ENCODE measurements at places on chromosomes 5 and 9.

DNA sequence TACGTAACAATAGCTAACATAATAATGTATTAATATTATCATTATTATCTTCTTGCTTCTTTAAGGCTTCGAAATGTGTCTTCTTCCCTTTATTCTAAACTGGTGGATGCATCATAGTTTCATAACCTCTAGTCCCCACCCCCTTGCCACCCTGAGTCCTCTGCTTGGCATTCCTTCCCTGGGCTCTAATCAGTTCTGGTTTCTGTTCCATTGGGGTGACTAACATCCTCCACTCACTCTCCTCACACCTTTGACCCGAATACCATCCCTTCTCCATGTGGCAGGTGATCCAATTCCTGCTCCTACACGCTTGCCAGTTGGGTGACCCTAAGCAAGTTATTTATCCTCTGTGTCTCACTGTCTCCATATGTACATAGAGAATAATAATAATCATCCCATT lies 286.1 kb downstream of the TRPM3 start:
- no peak for ATAC-seq

DNA sequence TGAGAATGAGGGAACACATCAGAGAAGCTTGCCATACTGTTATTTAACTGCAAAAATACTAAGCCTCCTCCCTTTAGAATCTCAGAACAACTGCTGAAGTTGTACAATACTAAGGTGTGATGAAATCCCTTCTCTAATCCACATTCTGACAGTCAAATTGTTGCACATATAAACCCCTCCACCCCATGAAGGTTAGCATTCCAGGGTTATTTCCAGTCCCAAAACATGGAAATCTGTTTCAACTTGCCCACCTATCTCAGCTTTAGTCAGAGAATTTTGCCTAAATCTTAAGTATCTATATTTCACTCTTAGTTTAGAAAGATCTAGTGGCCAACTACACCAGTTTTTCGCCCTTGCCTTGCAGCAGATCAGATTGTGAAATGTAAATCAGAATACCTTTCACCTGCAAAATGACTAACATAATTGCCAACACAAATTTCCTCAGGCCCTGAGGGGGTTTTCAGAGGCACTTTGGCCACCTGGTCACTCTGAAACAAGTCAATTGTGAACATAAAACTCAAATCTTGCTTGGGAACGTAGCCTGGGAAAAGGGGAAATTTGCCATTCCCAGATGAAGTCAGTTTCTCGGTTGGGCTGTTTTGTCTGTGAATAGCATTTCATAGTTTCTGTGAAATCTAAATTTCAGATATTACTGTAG lies 93.9 kb downstream of the EFNA5 start:
- ATAC-seq, result no peak

DNA sequence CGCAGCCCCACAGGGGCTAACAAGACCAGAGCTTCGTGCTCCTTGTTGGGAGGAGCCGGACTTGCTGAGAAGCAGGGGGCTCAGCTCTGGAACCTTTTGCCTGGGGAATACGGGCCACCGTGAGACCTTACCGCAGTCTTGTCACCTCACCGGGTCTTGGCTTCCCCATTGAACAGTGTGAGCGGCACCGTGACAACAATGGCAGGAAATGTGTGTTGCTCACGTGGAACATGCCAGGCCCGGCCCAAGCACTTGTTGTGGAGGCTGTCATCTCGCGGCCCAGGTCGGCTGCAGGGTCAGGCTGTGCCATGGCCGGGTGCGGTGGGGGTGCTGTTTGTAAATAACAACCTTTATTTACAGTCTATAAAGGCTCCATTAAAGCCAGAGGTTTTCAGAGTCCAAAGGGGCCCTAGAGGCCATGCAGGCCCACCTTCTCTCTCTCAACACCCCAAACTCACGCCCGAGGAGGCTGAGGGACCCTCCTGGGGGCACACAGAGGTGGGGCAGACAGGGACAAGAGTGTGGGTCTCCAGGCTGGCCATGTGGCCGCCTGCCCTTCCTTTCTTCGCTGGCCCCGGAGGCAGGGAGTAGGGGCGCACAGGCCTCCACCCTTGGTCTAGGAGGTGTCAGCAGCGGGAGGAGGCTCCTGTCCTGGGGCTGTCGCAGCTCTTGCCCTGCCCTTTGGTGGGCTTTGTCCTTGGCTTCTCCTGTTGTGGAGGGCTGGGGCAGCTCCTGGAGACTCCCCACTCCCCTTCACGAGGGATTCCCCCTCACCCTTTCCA lies 79.7 kb downstream of the TSPAN17 start:
- no peak for ATAC-seq

GRCh38 chr9:76605321-76605900 lies 146.4 kb downstream of the GCNT1 start:
- ATAC-seq, result no peak

- no peak for ATAC-seq
Observed at GRCh38 chr9:114285166-114285867, 37.6 kb upstream of the ORM1 start.

DNA sequence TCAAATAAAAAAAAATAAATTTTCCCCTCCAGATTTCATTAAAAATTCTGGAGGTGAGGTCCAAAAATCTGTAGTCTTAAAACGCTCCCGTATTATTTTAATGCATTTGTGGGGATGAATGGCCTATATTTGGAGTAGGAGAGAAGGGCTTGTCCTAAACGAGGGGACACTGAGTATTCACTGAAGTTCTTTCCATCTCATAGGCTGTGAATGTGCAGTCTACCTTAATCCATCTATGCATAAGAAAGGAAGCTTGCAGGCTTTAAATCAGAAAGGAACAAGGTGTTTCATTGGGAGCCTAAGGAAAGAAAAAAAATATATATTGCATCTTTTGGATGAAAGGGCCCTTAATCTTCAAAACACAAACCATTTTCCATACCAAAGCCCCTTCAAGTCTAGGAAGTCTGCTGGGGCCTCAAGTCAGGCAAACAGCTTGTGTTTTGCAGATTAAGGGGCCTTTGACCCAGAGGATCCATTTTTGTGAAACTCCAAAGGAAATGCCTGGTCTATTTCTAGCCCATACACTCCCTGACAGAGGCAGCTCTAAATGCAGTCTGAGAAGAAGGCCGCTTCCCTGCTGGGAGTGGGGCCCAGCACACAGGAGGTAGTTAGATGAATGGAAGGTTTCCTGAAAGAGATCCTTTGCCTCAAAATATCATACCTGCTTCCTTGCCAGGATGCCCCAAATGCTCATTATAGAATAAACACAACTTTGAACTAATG lies 35.6 kb downstream of the BRINP1 start:
- ATAC-seq, result no peak

DNA sequence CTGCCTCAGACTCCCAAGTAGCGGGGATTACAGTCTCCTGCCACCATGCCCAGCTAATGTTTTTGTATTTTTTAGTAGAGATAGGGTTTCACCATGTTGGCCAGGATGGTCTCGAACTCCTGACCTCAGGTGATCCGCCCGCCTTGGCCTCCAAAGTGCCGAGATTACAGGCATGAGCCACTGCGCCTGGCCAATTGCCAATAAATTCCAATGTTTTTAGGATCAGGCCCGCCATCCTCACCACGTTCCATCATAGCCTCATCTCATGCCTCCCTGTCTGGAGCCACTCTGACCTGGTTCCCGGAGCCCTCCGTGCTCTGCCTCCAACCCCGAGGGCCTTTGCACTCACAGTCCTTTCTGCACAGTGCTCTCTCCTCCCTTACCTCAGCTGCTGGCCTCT lies 71.5 kb upstream of the RAPGEF1 start:
- ATAC-seq, result no peak

- no peak for ATAC-seq
Observed at GRCh38 chr5:39494534-39494933, 69.8 kb upstream of the DAB2 start.

GRCh38 chr5:43567967-43568366 lies 11.1 kb upstream of the PAIP1 start:
- no peak for ATAC-seq

DNA sequence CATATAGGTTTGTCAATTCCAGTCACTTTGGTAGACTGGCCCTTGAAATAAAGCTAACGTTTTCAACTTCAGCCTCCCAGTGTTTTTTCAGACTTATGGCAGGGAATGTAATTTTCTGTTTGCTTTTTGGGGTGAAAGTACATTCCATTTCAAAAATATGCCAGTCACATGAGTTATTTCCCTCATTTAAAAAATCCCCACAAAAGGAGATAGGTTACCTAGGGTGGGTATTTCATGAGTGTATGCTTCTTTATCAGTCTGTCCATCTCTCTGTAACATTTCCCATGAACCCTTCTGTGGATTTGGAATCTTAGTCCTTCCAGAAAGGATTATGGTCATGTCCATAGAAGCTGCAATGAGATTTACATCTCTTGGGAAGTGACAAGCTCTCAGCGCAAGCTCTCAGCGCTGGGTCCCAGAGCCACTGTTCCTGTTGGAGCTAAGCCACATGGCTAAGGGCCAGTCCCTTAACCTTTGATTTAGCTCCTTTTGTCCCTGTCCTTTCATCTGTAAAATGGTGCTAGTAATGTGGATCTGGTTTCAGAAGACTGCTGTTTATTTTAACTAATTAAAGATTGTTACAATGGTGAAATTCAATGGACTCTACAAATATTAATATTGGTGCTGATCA lies 294.9 kb downstream of the NR3C1 start:
- ATAC-seq, result no peak

GRCh38 chr5:120813551-120813950 lies 349.5 kb downstream of the PRR16 start:
- ATAC-seq, result no peak

GRCh38 chr5:175894793-175895192 lies 23.4 kb downstream of the CPLX2 start:
- no peak for ATAC-seq

DNA sequence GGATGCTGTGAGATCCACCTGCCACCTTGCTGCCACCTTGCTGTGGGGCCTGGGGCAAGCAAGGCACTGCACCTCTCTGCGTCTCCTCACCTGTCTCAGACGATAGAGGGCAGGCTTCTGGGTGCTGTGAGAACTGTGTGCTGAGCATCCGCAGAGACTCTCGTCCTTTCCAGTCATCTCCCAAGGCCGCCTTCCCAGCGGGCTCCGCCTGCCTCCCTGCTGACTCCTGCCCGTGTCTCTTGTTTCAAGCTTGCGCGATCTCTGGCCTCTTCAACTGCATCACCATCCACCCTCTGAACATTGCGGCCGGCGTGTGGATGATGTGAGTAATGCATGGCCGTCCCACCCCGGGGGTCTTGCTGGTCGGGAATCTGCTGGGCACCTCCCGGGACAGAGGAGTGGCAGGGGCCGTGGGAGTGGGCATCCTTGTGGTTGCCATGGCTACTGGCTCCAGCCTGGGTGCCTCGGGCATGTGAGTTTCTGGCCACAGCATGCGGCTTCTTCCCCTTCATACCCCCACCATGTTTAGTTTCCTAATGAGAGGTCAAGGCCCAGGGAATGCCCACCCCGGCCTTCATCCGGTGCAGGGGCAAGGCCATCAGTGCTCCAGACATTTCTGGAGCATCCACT lies 3.6 kb downstream of the CACFD1 start:
- ATAC-seq, result no peak

- ATAC-seq, result peak; percentile 52
Observed at GRCh38 chr5:77843570-77844372, 67.6 kb upstream of the TBCA start.

DNA sequence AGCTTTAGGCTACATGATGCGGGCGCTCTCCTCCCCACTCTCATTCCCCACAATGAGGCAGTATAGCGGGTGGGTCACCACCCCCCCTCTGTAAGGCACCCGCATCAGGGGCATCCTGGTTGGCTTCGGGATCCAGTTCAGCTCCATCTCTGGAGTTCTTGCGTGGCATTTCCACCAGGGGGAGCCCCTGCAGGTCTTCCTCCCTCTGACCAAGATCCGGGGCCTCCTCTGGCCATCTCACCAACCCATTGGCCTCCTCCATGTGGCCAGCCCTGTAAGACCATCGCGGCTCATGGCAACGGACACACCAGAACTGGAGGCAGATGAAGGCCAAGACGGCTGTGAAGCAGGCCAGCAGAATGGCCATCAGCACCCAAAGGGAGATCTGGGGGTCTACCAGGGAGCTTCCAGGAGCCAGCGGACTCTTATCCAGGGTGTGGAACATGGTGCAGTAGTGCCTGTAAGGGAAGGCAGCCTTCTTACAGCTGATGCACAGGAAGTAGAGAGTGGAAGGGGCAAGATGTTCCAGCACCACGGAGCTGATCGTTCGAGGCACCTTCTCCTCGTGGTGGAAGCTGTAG lies 77.0 kb downstream of the CYFIP2 start:
- ATAC-seq, result no peak

DNA sequence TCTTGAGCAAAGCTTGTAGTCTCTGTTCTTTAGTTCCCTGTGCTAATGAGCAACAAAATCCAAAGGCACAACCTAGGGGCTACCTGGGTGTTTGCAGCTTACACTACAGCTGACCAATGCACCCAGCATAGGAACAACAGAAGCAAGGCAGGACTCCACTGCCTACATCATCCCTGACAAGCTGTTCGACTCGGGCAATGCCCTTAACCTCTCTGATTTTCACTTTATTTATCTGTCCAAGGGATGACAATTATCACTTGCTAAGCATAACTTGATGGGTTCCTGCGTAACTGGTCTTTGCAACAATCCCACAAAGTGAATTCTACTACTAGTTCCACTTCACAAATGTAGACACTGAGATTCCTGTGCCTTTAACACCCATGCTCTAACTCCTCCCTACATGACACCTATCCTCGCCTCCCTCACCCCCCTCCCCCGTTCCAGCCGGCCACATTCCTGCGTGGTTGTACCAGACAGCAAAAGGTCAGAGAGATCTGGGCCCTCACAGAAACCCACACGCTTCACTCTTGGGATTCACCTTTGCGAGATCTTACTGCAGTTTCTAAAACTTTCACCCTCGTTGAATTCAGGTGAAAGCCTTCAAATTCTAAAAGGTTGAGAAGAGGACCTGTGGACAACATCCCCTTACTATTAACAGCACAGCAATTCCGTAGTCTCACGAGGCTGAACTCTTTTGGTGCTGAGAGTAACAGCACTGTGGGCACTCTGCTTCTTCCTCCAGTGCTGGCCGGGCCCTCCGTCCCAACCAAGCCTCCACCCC lies 995 bp downstream of the IPPK start:
- no peak for ATAC-seq

DNA sequence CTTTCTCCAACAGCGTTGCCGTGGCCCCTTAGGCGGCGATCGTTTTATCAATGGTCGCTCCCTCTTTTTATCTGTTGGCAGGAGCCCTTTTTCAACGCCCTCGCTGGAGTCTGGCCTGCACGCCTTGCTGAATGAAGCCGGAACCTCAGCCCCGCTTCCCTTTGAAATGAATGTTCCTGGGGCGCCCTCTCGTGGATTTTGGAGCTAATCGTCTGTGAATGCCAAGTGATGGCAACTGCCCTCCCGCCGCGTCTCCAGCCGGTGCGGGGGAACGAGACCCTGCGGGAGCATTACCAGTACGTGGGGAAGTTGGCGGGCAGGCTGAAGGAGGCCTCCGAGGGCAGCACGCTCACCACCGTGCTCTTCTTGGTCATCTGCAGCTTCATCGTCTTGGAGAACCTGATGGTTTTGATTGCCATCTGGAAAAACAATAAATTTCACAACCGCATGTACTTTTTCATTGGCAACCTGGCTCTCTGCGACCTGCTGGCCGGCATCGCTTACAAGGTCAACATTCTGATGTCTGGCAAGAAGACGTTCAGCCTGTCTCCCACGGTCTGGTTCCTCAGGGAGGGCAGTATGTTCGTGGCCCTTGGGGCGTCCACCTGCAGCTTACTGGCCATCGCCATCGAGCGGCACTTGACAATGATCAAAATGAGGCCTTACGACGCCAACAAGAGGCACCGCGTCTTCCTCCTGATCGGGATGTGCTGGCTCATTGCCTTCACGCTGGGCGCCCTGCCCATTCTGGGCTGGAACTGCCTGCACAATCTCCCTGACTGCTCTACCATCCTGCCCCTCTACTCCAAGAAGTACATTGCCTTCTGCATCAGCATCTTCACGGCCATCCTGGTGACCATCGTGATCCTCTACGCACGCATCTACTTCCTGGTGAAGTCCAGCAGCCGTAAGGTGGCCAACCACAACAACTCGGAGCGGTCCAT lies 10.0 kb downstream of the S1PR3 start:
- peak; percentile 59 for ATAC-seq
